ENCODE measurements at places on chromosomes 6 and 20.

DNA sequence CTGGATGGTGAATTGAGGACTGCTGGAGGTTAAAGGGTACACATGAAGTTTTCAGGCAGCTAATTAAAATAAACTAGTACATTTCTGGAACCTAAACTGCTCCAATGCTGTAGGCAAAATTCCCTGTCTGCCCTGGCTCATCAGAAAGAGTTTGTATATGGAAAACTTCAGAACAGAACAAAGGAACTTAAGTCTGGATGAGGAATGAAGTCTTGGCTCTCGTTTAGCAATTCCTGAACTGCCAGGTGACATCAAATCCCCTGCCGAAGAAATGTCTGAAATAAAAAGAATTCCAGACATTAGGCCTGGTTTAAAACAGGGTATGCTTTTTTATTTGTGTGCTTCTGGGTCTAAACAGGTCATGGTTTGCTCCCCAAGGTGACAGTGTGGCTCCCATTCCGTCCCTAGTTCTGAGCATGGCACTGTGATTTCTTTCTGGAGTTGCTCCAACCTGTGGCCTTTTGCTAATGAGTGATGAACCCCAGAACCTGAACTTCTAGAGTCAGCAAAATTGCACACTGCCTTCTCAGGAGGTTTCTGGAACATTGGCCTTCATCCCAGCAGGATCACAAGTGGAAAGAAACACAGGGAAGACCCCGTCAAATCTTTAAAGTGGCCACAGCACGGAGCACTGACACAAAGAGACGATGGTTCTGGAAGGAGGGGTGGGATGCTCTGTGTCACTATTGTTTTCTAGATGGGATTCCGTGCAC is 129.4 kb upstream of the NAA20 start:
- DNase-seq, result no peak

- no peak for DNase-seq
Measured at GRCh38 chr6:8166156-8166555, 63.8 kb upstream of the EEF1E1 start.

DNA sequence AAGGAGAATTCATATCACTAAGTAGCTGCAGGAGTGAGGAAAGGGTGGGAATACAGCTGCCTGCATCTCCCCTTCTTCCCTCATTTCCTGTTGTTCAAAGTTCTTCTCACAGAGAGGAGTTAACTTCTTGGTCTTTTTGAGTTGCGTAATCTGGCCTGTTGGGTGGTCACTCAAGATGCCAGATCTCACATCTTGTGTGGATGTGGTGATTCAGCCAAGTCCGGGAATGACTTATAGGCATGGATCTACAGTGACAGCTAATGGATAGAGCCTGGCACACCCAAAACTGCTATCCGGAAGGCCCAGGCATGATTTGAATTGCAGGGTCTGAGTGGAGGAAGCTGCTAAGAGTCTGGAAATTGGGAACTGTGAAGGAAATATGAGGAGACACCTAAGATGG is 100.2 kb upstream of the SLC35B3 start:
- no peak for DNase-seq

- no peak for DNase-seq
Measured at GRCh38 chr6:80022803-80023202, 18.4 kb downstream of the TTK start.

DNA sequence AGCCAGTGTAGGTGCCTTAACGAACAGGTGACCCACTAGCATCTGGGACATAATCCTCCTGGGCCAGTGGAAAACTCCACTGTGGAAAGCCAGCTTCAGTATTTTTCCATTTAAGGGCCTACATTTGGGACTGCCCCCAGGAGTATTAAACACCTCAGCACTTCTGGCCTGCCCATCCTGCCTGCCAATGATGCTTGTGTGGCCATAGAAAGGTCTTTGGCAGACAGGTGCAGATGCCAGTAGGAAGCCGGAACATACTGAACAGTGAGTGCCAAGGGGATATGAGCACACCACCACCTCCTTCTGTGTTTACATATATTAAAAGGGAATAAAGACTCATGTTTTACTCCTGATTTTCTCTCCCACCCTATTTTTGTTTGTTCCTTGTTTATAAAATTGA is 19.9 kb downstream of the MCM8 start:
- no peak for DNase-seq

- no peak for DNase-seq
Measured at GRCh38 chr6:90368601-90369000, 72.0 kb upstream of the BACH2 start.

- no peak for DNase-seq
Measured at GRCh38 chr6:149846321-149846720, 17.8 kb downstream of the LRP11 start.

DNA sequence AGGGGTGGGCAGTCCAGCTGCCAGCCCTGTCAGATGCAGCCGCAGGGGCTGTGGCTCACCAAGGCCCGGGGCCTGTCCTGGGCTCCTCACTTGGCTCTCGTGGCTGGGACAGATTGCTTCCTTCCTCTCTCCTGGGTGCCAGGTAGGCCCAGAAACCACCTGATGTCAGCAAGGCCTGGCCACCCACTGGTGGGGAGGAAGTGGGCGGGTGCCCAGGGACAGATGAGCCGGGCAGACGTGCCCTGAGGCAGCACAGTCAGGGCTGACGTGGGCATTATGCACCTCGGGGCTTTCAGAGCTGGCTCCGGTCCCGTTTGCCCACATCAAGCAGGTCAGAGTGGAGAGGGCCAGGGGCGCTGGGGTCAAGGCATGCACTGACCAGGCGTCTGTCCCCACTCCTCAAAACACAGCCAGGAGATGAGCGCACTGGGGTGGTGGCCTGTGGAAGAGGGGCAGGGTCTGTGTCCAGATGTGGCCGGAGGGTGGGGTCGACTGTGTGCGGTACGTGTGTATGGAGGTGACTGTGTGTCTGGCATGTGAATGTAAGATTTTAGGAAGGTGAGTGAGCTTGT is 133.2 kb upstream of the PTPN1 start:
- no peak for DNase-seq

DNA sequence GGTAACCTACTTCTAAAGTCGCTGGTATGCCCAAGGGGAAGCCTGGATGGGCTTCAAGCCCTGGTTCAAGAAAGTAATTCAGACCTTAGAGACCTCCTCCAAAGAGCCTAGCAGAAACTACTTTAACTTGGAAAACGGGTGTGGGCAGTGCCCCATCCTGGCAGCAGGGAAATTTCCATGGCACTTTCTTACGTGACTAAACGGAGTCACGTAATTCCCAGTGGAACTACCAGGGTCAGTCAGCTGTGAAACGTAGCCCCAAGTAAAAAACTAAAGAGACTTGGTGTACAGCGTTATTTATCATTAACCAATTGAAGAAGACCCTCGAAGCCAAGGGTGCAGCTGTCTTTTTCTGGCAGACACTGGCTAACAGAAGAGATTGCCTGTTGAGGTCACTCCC is 114.0 kb downstream of the RCAN2 start:
- no peak for DNase-seq

GRCh38 chr20:4763723-4764510 is 42.2 kb downstream of the PRND start:
- DNase-seq, result no peak

DNA sequence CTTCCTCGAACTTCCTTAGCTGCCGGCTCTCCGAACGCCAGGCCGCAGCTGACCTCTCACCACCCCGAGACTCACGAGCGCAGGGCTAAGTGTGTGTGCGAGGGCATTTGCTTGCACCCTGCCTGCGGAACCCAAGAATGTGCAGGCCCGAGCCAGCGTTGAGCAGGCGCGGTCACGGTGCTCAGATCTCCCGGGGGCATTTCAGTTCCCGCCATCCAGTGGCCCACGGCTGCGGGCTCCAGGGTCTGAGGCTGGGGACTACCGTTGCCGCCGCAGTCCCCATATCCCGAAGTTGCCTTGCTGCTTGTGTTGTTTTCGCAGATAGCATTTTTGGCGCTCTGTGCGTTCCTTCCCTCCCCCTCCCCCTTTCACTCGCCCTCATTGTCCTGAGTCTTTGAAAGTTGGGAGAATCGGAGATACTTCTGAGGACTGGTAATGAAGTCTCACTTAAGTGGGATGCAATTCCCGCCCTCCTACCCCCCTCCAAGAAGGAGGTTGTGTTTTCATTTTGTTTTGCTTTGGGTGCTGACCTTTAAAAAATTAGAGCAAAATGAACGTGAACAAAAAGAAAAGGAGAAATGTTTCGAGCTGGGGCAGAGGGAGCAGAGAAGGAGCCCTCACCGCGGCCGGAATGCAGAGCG is 1.7 kb downstream of the NR2E1 start:
- no peak for DNase-seq

DNA sequence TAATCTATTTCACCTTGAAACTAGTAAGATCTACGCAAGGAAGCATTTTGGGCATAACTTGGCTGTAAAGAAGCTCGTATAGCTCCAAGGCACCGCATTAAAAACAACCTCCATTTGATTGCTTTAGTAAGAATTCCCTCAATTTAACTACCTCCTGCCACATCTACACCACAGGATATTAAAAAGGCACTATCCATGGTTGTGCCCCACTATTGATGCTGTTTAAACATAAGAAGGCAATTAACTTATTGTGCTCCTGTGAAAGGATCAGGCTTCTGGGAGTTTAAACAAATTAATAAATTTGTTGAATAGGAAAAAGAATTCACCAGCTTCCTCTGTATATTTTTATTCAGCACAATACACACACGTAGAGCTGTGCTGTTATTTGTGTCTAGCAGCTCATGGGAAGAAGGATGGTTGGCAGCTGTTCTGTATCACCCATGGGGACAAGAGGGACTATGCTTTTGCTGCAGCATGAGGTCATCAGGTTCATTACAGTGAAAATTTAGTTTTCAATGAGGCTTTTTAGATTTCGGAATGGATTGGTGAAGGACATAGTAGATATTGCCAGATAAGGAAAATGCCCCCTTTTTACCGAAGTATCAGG is 513.3 kb downstream of the HAO1 start:
- DNase-seq, result no peak

DNA sequence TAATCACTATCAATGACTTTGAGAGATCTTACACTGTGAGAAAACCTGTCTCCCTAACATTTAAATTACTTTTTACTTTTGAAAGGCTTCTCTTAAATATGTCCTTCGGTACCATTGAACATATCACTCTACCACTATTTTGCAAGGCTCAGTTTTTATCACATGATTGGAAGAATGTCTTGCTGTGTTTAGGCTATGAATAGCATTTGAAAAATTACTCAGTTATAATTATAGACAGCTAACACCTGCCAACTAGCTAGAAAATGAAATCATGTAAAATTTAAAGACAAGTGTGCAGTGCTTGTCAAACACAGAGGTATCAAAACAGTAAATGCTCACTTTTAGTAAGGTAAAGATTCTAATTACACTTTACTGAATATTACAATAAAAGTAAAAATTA is 11.0 kb downstream of the SESN1 start:
- no peak for DNase-seq

DNA sequence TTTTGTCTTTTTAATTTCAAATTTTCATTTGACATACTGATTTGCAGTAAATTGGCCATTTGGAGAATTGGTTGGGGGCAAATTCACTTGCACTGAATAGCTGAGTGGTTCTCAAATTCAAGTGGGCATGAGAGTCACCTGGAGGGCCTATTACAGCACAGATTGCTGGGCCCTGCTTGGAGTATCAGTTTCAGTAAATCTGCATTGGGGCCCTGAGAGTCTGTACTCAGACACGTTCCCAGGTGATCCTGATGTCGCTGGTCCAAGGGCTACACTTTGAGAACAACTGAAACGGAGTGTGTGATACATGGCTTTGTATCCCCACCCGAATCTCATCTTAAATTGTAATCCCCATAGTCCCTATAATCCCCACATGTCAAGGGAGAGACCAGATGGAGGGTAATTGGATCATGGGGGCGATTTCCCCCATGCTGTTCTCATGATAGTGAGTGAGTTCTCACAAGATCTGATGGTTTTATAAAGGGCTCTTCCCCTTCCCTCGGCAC is 115.9 kb downstream of the KLHL32 start:
- DNase-seq, result no peak

GRCh38 chr6:106658469-106658868 is 29.1 kb downstream of the QRSL1 start:
- DNase-seq, result no peak

- no peak for DNase-seq
Measured at GRCh38 chr6:106097411-106098231, 11.5 kb downstream of the PRDM1 start.

- no peak for DNase-seq
Measured at GRCh38 chr6:110882824-110883554, 8.4 kb downstream of the AMD1 start.

DNA sequence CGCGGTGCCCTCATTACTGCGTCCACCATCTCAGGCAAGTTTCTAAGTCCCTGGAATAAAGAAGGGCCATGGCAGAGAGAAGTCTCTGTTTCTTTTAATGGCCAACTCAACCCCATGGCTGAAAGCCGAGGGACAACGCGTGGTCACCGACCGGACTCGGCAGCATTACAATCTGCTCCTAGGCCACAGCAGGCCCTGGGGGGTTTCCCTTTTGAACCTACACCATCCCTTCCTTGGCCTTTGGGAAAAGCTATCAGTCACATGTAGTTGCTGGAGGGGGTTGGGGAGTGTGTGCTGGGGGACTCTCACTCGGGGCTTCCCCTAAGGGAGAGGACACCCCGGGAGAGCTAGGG is 11.1 kb upstream of the FAM83C start:
- DNase-seq, result no peak

DNA sequence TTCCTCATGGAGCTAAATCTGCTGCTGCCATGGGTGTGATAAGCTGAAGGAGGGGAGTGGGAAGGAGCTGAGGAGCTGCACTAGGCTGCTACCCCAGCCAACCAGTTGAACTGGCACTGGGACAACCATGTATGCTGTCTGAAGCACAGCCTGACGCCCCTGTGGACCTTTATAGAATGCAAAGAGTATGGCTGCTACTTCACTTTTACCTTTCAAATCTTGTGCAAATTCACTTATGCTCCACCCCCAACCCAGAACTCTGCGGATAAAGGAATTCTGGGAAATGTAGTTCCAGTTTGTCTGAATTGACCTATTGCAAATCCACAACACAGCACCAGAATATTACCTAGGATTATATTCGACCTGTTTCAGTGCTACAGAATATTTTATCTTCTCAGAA is 217.4 kb upstream of the SLC35B3 start:
- DNase-seq, result no peak
